ENCODE measurements at places on chromosomes 16 and 17. TPM values are rescaled to one million over a fixed set of nuclear protein-coding genes. Genes with fewer than 3 reads are reported as not detected.

Gene FBXW10
- 0.03 TPM for polyA plus RNA-seq

Gene SSTR5
- polyA plus RNA-seq, result not detected

Gene EDC4
- polyA plus RNA-seq, result 38.0 TPM

Gene CBFA2T3
- polyA plus RNA-seq, result not detected

Gene KRTAP1-1
- not detected for polyA plus RNA-seq

Gene NOD2
- not detected for polyA plus RNA-seq

Gene DNAAF8
- polyA plus RNA-seq, result 3.1 TPM

Gene TBC1D3K
- not detected for polyA plus RNA-seq

Gene CLEC19A
- not detected for polyA plus RNA-seq

Gene GPR179
- 0.02 TPM for polyA plus RNA-seq

All from SK-N-SH (cell line).